ENCODE measurements at places on chromosomes 7 and 10.
A peak's percentile ranks its signal among the peaks of the same experiment; 100 is the strongest.

DNA sequence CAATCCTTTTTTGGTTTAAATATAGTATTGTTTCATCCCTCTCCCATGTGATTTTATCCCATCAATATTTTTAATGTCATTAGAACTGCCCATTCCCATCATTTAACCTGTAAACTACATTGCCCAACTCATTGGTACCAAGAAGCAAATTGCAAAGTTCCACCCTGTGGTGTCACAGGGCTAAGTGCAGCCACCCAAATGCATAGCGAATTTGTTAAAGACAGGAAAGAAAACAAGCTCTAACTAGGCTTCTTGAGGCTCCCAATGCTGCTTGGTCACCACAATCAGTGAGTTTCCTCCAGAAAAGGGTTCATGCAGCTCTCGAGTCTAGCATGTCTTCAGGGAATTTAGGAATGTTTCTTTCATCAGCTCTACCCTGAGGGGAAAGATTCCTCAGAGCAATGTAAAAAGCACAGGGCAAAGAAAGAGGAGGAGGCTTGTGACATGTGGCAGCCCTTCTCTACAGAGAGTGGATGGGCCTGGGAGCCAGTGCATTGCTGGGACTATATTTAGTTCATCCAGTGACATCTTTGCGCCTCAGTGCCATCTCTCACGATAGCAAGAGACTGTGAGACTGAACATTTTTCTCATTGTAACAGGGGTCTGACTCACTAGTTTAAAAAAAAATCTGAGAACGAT lies 58.1 kb downstream of the CAV1 start:
- H3K4me3 ChIP-seq = no peak overlapping the region
- H3K36me3 ChIP-seq = no peaks in the 10 kb centered on the region
- DNase-seq = peak; percentile 56
- peaks cover 31% of the 10 kb centered on the region for H3K4me1 ChIP-seq

DNA sequence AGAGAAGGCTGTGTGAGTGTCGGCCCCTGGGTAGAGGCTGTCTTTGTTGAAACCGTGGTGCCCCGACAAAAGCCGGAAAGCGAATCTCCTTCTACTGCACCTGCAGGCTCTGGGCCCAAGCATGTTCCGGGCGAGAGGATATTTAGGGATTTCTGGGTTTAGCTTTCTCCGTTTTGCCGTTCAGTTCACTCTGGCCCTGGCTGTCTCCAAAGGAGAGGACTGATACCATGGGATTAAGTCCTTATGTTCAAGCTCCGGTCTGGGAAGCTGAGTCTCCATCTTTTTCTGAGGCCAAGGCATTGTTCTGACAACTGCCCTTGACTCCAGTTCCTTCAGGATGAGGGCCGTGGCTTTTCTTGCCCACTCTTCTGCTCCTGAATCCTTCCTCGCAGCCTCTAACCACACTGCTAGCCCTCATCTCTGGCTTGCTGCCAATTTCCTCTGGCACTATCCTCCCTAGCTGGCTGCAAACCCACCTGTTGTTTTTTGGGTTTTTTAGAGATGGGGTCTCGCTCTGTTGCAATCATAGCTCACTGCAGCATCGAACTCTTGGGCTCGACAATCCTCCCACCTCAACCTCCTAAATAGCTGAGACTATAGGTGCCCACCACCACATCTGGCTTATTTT lies 206.8 kb downstream of the SKIDA1 start:
- H3K36me3 ChIP-seq = no peaks in the 10 kb centered on the region
- H3K27me3 ChIP-seq = no peaks in the 10 kb centered on the region
- peaks cover 9% of the 10 kb centered on the region for H3K4me1 ChIP-seq

DNA sequence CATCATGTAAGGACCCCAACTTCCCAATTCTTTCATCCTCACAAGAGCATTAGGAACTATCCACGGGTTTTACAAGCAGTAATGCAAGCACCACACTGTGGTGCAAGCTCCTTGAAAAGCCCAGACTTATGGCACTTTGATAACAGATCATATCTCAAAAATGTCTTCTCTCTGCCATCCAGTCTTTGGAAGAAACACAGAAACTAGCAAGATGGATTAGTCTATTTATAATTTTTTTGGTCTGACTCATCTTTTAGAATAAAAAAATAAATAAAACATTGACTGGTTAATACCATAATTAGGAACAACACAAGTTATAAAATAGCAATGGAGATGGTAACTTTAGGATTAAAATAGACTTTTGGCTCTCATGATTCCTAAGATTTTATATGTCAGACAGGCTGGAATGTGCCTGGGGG lies 49.0 kb upstream of the CALD1 start:
- no peak overlapping the region for H3K4me3 ChIP-seq
- no peaks in the 10 kb centered on the region for H3K4me1 ChIP-seq
- no peaks in the 10 kb centered on the region for H3K36me3 ChIP-seq
- no peaks in the 10 kb centered on the region for H3K27me3 ChIP-seq
- no peak overlapping the region for H3K27ac ChIP-seq

DNA sequence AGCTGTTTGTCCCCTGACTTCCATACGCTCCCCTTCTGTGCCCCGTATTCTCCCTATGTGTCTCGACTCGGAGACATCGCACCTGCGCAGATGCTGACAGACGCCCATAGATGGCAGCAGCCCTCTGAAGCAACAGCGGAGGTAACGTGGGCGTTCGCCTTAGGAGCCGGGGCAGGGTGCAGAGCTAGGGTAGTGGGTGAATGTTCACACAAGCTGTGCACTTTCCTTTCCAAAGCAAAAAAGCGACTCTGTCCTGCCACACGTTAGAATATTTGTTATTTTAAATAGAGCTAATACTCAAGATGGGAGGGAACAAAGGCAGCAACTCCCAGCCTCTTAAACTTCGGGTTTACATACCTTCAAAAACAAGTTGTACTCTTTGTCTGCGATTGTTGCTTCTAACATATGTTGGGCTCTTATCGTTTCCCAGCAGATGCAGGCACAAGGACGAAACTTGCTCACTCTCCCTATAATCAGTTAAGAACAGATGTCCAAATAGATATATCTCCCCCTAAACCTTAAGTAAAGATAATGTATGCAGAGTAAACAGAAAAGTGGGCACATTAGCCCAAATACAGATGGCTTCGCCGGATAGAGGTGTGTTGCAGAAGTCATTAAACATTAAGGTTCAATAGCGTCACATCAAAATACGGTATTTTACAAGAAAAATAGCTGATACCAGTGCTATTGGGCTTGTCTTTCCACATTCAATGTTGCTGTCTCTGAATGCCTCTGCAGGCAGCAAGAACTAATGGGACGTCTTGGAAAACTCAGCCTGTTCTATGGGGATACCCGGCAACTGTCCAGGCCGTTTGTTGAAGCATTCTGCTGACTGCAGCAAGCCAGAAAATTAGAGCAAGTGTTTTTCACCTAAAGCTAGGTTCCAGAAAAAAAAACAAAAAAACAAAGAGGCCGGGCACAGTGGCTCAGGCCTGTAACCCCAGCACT lies 340.3 kb upstream of the PRKCQ start:
- no peak overlapping the region for H3K27ac ChIP-seq
- H3K4me1 ChIP-seq = no peaks in the 10 kb centered on the region
- H3K36me3 ChIP-seq = no peaks in the 10 kb centered on the region
- H3K4me3 ChIP-seq = no peak overlapping the region
- H3K27me3 ChIP-seq = no peaks in the 10 kb centered on the region

DNA sequence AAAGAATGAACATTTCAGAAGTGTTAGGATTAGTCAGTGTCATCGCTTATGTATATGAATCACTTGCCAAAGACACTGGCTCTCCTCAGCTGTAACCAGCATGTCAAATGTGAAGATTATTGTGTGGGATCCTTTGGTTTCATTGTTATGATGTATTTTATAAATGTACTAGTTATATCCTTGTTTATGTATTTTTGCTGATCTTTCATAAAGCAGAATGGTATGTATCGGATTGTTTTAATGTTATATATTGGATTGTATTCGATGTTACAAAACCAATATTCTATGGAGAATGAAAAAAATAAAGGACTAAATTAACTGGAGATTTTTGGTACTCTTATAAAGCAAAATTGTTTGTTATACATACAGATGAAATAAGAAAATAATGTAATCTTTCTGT lies 49.2 kb downstream of the ACADSB start:
- H3K36me3 ChIP-seq = no peaks in the 10 kb centered on the region
- no peaks in the 10 kb centered on the region for H3K4me1 ChIP-seq
- no peak overlapping the region for H3K27ac ChIP-seq
- no peaks in the 10 kb centered on the region for H3K27me3 ChIP-seq

GRCh38 chr10:71927776-71928592 lies 36.2 kb upstream of the CHST3 start:
- no peak overlapping the region for H3K4me3 ChIP-seq
- H3K27ac ChIP-seq = no peak overlapping the region
- no peaks in the 10 kb centered on the region for H3K36me3 ChIP-seq

- no peak overlapping the region for H3K4me3 ChIP-seq
- H3K4me1 ChIP-seq = no peaks in the 10 kb centered on the region
- H3K27me3 ChIP-seq = no peaks in the 10 kb centered on the region
- H3K27ac ChIP-seq = no peak overlapping the region
- no peaks in the 10 kb centered on the region for H3K36me3 ChIP-seq
- DNase-seq = no peak
Observed at GRCh38 chr7:115462301-115463015, 540.6 kb downstream of the MDFIC start.

DNA sequence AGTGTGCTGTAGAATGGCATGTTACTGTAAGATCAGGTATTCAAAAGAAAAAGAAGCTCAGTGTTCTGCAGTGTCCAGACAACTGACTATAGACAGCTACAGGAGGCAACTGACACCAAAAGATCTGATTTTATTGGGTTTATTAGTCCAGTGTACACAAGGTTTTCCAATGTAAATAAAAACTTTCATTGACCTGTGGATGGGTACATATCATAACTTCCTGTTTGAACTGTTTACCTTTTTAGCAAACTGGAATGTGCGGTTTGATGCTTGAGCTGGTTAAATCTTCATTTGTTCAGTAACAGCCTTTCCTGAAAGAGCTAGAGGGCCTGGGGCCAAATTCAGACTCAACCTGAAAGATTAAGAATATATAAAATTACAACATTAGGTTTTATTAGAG lies 172.6 kb upstream of the SP8 start:
- no peaks in the 10 kb centered on the region for H3K27me3 ChIP-seq
- H3K27ac ChIP-seq = no peak overlapping the region
- H3K36me3 ChIP-seq = no peaks in the 10 kb centered on the region
- H3K4me3 ChIP-seq = no peak overlapping the region
- no peaks in the 10 kb centered on the region for H3K4me1 ChIP-seq

DNA sequence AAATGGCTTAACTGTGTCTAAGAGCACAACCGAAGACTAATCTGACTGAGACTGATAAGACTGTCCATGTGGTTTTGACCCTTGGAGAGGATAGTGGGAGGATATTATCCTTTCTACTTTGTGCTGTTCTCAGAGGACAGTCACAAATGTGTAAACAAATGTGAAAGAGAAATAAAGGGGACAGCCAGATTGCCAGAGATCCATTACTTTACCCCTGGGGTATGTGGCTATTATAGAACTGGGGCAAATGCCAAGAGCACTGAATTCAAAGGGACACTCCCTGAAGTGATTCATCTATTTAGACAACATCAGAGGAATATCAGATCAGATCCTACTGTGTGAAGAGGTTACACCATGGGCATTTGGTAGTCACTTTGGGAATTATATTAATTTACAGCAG lies 154.7 kb downstream of the RNLS start:
- no peak overlapping the region for H3K27ac ChIP-seq
- H3K4me1 ChIP-seq = no peaks in the 10 kb centered on the region
- no peaks in the 10 kb centered on the region for H3K27me3 ChIP-seq

DNA sequence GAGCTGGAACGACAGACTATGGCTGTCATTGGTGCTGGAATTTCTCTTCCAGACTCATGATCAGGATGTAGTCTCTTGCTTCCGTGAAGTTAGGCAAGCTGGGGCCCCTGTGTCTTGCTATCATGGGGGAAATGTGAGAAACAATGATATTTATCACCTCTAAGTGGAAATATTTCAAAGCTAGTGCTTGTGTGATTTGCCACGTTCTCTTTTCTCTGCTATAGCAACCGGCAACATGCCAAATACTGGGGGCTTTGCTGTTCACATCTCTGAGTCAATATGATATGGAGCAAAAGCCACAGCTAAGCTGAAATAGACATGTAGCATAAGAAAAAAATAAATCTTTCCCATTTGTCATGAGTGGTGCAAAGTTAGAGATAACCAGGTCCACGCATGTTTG lies 668.2 kb upstream of the IGFBP3 start:
- DNase-seq = no peak
- H3K27me3 ChIP-seq = no peaks in the 10 kb centered on the region
- no peak overlapping the region for H3K4me3 ChIP-seq
- H3K4me1 ChIP-seq = no peaks in the 10 kb centered on the region
- no peak overlapping the region for H3K27ac ChIP-seq
- no peaks in the 10 kb centered on the region for H3K36me3 ChIP-seq

DNA sequence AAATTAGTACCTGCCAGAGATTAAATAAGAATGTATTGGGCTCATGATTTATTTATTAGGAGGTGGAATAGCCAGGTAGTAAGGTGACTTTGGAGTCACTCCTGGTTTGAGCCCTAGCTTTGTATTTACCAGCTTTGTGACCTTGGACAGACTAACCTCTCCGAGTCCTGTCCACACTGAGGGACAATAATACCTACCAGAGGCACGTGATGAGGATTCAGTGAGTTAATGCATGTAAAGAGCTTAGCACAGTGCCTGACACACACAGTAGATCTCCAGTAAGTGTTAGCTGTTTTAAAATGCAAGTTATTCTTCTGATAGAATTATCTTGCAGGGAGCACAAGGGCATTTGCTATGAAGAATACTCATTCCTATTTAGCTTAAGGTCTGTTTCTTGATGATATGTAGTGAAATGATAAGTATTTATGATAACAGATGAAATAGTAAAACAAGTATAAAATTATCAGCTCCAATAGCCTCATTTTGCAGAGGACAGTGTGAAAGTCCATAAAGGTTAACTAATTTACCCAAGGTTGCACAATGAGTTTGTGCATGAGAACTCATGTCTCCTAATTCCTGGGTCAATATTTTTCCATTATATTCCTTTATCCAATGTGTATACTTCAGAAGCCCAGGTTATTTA lies 36.4 kb downstream of the RABGEF1 start:
- H3K36me3 ChIP-seq = peaks cover 51% of the 10 kb centered on the region
- no peak overlapping the region for H3K4me3 ChIP-seq
- H3K4me1 ChIP-seq = no peaks in the 10 kb centered on the region
- no peak overlapping the region for H3K27ac ChIP-seq
- H3K27me3 ChIP-seq = no peaks in the 10 kb centered on the region

DNA sequence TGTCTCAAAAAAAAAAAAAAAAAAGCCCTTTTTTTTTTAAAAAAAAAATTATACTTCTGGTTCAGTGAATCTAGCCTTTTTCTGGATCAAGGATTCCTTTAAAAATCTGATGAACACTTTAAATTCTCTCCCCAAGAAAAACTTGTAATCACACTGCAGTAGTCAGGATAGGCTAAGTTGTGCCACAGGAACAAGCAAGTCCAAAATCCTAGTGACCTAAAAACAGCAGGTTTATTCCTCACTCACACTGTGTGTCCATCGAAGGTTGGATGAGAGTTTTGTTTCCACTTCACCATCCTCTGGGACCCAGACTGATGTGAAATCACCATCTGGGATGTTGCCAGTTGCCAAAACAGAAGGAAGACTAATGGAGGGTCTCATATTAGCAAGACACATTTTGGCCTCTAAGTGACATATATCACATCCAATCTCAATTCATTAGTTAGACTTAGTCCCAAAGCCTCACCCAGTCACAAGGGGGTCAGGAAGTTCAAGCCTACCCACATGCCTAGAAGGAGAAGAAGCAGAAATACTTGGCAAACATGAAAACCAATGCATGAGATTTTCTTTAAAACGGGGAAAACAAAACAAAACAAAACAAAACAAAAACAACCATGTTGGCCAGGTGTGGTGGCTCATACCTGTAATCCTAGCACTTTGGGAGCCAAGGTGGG lies 32.7 kb downstream of the CYP17A1 start:
- no peak for DNase-seq
- peaks cover 4% of the 10 kb centered on the region for H3K4me1 ChIP-seq
- H3K27ac ChIP-seq = no peak overlapping the region
- peaks cover 42% of the 10 kb centered on the region for H3K36me3 ChIP-seq

- H3K36me3 ChIP-seq = peaks cover 20% of the 10 kb centered on the region
- H3K27ac ChIP-seq = no peak overlapping the region
- H3K27me3 ChIP-seq = no peaks in the 10 kb centered on the region
- DNase-seq = no peak
- H3K4me3 ChIP-seq = no peak overlapping the region
Observed at GRCh38 chr7:44629829-44630522, 23.5 kb downstream of the OGDH start.
